ENCODE measurements at places on chromosomes 5 and 9.

GRCh38 chr5:41176952-41177351 lies 36.4 kb downstream of the C6 start:
- no peak for DNase-seq

GRCh38 chr5:160054047-160054446 lies 45.1 kb downstream of the TTC1 start:
- no peak for DNase-seq

GRCh38 chr9:19456996-19457692 lies 48.3 kb downstream of the ACER2 start:
- peak; percentile 89 for DNase-seq

GRCh38 chr9:36997414-36997813 lies 36.7 kb downstream of the PAX5 start:
- no peak for DNase-seq

- no peak for DNase-seq
These were observed 77.7 kb upstream of the IL17B start for GRCh38 chr5:149456597-149457392.

GRCh38 chr9:19998823-19999455 lies 210.1 kb upstream of the SLC24A2 start:
- no peak for DNase-seq
